T-helper 17 cell (primary cell): ENCODE measurements at places on chromosomes 1 and 21. TPM values are rescaled to one million over a fixed set of nuclear protein-coding genes. Genes with fewer than 3 reads are reported as not detected.

TNFRSF25 gene
- total RNA-seq: 393 TPM

ARV1 gene
- total RNA-seq: 5.7 TPM

DNA sequence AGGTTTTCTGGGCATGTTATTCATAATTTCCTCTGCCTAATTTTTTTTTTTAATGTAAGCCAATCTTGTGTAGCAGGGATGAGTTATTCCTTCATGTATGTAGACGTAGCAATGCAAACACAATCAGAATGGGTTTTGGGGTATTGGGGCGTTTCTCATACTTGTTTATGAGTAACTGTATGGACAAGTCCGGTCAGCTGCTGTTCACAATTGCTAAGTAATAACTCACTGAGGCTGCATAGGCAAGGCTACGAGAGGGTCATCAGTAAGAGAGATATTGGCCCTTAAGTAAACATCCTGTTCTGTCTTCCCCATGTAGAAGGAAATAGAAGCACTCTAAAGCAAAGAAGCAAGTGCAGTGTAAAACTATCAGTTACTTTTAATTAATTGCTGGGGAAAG is 9.5 kb upstream of the TARS2 start:
- DNase-seq: no peak

SPRR2B gene
- not detected for total RNA-seq

DNA sequence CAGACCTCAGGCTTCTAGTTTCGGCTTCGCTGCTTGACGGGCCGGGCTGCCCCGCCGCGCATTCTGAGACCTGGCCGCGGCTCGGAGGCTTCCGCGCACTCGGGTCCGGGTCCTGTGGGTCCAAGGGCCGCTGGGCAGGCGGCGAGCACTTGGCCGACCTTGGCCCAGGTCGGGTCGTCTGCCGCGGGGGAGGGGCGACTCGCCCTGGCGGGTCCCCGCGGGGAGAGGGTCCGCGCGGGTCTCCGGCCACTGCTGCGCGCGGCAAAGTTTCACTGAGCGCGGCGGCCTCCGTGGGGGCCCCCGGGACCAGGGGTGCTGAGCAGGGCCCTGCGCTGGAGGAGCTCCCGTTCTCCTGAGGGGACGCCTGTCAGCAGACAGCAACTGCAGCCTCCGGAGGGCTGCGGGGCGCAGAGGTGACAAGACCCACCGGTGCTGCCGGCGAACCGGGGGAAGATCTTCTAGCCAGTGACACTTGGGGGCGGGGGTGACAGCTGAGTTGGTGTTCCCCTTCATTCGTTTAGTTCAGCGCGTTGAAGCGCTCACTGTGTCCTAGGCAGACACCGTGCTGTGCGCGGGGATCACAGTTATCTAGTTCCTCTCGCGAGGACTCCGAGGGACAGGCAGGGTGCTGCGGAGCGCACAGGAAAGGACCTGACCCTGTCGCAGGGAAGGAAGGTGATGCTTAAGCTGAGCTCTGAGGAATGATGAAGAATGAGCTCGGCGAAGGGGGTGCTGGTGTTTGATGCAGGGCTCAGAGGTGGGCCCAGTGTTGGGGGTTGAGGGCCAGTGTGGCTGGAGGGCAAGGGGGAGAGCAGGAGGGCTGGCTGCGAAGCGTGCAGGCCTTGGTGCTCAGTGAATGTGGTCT is 725 bp downstream of the MTFR1L start:
- DNase-seq: peak; percentile 55

DNA sequence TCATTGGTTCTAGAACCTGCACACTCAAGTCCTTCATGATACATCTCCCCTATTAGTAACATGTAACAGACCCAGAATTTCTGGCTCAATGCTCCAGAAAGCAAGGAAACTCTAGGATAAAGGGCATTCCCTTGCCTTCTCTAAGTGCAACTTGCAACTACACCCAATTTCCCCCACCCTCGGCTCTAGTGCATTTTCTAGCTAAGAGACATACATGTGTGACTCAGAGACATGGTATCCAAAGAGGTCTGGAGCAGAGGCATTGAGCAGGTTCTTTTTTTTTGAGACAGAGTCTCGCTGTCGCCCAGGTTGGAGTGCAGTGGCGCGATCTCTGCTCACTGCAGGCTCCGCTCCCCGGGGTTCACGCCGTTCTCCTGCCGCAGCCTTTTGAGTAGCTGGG is 132.9 kb downstream of the ZC3H11B start:
- no peak for DNase-seq

- no peak for DNase-seq
Measured at GRCh38 chr1:96967311-96967710, 245.7 kb downstream of the PTBP2 start.

LRRC3 gene
- total RNA-seq: 0.85 TPM

DNA sequence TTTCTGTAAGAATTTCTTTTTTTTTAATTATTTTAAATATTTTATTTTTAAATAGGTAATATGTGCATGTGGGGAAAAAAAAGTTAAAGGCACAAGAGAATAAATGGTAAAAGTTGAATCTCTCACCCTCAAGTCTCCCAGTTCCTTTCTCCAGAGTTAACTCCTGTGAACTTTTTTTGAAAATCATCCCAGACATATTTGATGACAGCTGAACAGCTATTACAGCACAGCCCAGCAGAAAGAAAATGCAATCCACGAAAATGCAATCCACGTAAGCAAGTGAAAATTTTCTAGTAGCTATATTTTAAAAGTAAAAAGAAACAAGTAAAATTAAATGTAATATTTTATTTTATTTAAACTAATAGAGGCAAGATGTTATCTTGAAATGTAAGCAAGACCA is 310.0 kb upstream of the RUNX1 start:
- DNase-seq: no peak

DNA sequence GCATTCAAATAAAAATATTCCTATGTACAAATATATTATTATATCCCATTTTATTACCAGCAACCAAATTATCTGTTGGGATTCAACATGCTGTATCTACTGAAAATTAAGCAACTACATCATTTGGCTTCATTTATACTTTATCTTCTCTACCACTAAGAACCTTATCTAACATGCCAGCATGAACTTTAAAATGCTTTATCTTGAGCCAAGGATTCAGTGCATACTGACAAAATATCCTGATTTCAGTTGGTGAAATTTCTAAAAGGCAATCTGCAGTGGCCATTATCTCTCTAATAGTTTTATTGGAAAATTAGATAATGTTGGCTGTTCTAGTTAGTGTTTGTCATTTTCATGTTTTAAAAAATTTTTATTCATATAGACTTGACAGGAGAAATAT is 1149.9 kb downstream of the KCNT2 start:
- DNase-seq: no peak
